SK-MEL-5 (cell line): ENCODE measurements at places on chromosomes 7 and 10. TPM values are rescaled to one million over a fixed set of nuclear protein-coding genes. Genes with fewer than 3 reads are reported as not detected.

Gene IDI2
- 0.08 TPM in 1 of 2 replicates, not detected in the other for total RNA-seq

Gene ZNF485
- total RNA-seq, result 2.4 and 3.9 TPM in 2 replicates

Gene CAMK2B
- 0.13 and 0.37 TPM in 2 replicates for total RNA-seq

Gene NXPH1
- total RNA-seq, result not detected in 2 replicates

Gene C10orf67
- total RNA-seq, result not detected in 2 replicates

Gene DIP2C
- total RNA-seq, result 8.1 and 8.7 TPM in 2 replicates

DNA sequence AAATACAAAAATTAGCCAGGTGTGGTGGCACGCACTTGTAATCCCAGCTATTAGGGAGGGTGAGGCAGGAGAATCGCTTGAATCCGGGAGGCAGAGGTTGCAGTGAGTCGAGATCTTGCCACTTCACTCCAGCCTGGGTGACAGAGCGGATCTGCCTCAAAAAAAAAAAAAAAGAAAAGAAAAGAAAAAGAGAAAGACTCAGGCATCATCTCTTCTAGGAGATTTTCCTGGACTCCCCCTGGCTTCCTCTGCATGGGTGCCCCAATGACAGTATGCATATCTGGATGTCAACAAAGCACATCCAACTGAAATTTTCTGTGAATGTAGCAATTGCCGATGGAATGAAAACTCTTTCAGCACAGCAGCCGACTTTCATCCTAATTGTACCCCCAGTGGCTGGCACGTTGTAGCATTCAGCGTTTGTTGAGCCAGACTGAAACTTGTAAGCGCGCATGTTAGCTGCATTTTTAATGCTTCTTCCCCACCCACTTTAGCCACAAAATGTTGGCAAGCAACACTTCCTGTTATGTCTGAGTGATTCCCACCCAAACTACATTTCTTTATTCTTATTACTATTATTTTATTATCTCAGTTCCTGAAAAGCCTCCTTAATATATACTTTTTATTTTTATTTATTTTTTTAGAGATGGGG, 70.2 kb downstream of the PRTFDC1 start:
- no peak for DNase-seq

DNA sequence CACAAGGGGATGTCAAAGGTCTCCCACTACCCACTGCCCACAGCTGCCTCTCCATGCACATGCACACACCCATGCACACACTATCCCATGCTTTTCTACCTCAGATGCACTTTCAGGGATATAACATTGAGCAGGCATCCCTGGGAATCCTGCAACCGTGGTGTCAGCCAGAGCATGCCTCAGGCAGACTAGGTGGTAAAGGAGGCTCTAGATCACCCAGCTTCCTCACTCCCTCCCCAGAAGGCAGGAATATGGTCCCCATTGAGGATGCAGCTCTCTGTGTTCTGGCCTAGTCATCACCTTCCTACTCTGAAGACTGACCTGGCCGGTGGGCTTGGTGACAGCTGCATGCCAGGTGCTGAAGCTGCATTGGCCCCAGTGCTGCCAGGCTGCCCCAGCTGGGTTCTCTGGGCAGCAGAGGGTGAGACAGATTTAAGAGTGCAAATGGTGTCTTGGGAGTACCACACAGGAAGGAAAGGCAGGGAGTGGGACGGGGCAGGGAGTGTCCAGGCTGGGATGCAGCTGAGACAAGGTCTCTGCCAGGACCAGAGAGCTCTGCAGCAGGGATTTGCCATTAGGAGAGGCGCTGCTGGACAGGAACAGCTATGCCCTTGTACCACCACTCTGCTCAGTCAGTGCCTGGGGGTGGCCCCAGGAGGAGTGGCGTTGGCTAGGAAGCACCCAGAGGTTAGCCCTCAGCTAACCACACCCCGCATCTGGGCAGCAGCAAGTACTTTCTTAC, 53.4 kb upstream of the GDF10 start:
- DNase-seq, result no peak

DNA sequence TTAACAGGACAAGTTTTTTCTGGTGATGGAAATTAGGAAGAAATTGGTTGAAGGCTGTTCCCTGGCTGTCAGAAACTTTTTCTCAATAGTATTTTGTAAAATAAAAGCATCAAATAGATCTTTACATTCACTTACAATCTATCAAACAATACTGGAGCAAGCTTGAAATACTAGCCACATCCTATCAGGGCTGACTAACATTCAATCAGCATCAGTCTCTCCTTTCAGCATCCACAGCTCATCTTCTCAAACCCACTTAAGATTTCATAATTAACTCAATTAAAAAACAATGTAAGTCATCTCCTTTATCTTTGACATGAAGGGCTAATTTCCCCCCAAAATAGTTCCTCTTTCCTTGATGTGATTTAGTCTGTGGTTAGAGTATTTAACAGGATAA, 80.2 kb downstream of the DIP2C start:
- no peak for DNase-seq

DNA sequence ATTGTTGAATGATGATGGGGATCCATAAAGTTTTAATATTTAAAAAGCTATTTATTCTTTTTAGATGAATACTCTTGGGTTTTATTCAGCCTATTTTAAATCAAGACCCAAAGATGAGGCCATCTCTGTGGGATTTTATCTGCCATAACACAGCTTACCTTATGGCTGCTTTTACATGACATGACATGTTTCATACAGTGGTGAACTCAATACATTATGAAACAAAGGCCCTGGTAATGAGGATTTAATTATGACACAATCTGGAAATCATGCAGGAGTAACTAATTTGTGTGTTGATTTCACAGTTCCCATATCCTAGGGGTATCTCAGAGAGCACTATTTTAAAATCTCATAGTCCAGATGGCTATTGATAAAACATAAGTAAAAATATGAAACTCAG, 661.8 kb upstream of the FZD8 start:
- no peak for DNase-seq

GRCh38 chr7:136353287-136353686, 376.1 kb upstream of the MTPN start:
- no peak for DNase-seq

DNA sequence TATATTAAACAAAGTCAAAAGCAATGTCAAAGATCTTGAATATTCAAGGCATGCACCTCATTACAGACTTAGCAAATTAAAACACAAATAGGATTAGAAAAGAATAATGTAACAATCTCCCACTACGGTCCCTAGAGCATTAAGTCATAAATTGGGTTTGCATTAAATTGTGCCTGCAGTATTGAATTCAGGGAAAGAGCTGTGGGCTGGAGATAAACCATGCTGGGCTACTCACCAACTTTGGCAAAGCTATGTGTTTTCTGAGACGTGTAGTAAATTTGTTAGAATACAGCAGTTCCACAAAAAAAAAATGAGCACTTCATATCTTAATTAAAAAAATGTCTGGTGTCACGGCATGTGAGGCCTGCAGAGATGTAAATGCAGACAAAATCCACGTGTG, 241.6 kb downstream of the SNX10 start:
- DNase-seq, result no peak

- peak; percentile 42 for DNase-seq
These were observed 102.2 kb downstream of the GRM8 start for GRCh38 chr7:127150543-127150942.

DNA sequence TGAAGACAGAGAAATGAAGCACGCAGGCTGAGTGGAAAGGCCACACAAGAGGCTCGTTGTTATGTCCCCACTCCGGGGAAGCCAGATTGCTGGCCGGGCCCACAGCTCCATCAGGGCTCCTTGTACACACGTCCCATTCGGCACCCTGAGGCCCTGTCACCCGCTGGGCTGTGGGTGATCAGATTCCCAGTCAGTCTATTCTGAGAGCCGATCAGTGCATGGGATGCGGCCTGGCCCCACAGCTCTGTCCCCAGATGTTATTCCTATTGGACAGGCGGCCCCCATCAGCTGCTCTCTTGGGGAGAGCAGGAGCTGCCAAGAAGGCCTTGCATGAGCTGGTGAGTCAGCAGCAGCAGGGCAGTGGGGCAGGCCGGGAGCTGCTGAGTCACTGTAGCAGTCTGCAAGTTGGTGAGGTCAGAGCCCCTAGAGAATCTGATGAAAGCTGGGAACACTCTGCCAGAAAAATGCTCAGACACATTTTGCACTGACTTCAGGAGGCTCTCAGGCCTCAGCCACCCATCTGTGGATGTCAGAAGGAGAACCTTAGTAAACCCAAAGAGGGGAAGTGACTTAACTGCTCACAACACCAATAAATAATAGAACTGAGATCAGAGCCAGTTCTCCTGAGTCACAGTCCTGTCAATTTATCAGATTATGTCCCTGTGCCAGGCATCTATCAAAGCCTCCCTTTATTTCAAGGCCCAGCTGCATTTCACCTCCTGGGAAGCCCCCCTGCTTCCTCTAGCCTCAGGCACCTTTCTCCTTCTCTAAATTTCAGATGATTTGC, 9.4 kb upstream of the PSAP start:
- DNase-seq, result peak; percentile 98

GRCh38 chr7:128940494-128941322, 3.0 kb downstream of the IRF5 start:
- DNase-seq, result no peak
